ENCODE measurements at places on chromosomes 12 and 14. TPM values are rescaled to one million over a fixed set of nuclear protein-coding genes. Genes with fewer than 3 reads are reported as not detected.

GRCh38 chr12:67256649-67257048 lies 12.5 kb upstream of the CAND1 start:
- H3K27me3 ChIP-seq = no peaks in the 10 kb centered on the region
- H3K27ac ChIP-seq = no peak overlapping the region
- H3K4me1 ChIP-seq = no peaks in the 10 kb centered on the region

- DNase-seq = no peak
- no peak overlapping the region for H3K27ac ChIP-seq
- H3K4me1 ChIP-seq = no peaks in the 10 kb centered on the region
- no peak overlapping the region for H3K4me3 ChIP-seq
Measured at GRCh38 chr14:90440021-90440451, 43.2 kb downstream of the CALM1 start.

DNA sequence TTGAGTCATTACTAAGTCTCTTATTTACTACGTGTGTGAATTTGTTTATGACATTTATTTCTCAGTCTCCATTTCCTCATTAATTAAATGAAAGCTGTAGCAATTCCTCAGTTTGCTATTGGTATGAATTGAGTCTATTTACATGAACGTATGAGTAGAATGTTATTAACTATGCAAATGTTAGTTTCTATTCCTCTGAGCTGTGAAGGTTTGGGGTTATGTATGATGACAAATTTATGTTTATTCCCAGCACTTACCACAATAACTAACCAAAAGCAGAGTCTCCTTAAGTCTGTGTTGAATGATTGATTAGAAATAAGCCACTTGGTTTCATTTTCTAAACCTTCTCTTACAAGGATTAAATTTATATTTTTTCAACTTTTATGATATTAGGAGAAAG lies 1340.9 kb downstream of the FSCB start:
- DNase-seq = no peak
- no peak overlapping the region for H3K4me3 ChIP-seq
- H3K4me1 ChIP-seq = no peaks in the 10 kb centered on the region
- H3K27me3 ChIP-seq = no peaks in the 10 kb centered on the region

DNA sequence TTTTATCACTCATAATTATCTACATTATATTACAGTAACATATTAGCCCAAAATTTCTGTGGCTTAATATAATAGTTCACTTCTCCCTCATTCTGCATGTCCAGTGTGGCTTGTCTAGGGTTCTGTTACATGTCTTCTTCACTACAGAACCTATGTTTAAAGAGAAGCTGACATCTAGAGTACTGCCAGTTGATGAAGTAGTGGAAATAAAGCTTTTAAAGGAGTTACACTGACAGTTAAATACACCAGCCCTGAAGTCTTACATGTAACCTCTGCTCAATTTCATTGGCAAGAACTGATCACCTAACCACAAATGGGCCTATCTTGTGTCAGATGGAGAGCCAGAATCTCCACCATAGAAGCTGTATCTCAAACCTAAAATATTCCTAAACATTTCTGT lies 32.9 kb downstream of the RPS6KA5 start:
- no peak for DNase-seq
- no peaks in the 10 kb centered on the region for H3K36me3 ChIP-seq
- peaks cover 52% of the 10 kb centered on the region for H3K4me1 ChIP-seq
- H3K27ac ChIP-seq = no peak overlapping the region
- H3K27me3 ChIP-seq = no peaks in the 10 kb centered on the region

- no peaks in the 10 kb centered on the region for H3K4me1 ChIP-seq
- no peaks in the 10 kb centered on the region for H3K36me3 ChIP-seq
- H3K27me3 ChIP-seq = no peaks in the 10 kb centered on the region
- H3K4me3 ChIP-seq = no peak overlapping the region
- no peak for DNase-seq
Measured at GRCh38 chr14:102491786-102492530, 17.6 kb downstream of the ANKRD9 start.

GRCh38 chr12:112198120-112198733 lies 72.9 kb downstream of the TRAFD1 start:
- no peaks in the 10 kb centered on the region for H3K4me1 ChIP-seq
- no peaks in the 10 kb centered on the region for H3K27me3 ChIP-seq
- H3K4me3 ChIP-seq = no peak overlapping the region
- DNase-seq = peak; percentile 80

DNA sequence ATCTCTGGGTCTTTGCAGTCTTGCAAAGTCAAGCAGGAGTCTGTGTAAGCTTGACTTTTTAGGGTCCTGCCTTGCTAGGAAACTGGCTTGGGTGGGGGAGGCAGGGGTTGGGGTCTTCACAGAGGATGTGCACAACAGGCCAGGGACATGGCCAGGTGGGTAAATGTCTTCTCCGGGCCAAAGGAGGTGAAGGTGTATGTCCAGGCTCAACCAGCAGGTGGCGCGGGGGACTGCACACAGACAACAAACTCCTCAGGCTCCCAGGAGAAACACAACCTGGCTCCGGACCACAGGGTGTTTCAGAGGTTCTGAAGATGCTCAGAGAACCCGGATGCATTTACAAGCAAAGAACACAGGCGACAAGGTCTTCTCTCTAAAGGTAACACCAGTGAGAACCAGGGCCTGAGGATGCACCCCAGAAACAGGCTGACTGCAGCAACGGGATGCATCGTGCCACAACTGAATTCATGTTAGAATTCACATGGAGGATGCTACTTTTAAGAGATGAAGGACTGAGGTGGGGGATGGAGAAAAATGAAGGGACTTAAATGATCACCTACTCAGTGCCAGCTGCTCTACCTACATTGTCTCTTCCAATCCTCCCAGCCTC lies 56.0 kb downstream of the PLEKHG3 start:
- no peak overlapping the region for H3K27ac ChIP-seq
- H3K4me1 ChIP-seq = peaks cover 6% of the 10 kb centered on the region
- H3K27me3 ChIP-seq = no peaks in the 10 kb centered on the region
- H3K36me3 ChIP-seq = no peaks in the 10 kb centered on the region

- peaks cover 10% of the 10 kb centered on the region for H3K4me1 ChIP-seq
- H3K27me3 ChIP-seq = peaks cover 4% of the 10 kb centered on the region
- no peak overlapping the region for H3K27ac ChIP-seq
- H3K36me3 ChIP-seq = peaks cover 3% of the 10 kb centered on the region
Measured at GRCh38 chr12:52082988-52083637, 3.6 kb downstream of the SMIM41 start.

DNA sequence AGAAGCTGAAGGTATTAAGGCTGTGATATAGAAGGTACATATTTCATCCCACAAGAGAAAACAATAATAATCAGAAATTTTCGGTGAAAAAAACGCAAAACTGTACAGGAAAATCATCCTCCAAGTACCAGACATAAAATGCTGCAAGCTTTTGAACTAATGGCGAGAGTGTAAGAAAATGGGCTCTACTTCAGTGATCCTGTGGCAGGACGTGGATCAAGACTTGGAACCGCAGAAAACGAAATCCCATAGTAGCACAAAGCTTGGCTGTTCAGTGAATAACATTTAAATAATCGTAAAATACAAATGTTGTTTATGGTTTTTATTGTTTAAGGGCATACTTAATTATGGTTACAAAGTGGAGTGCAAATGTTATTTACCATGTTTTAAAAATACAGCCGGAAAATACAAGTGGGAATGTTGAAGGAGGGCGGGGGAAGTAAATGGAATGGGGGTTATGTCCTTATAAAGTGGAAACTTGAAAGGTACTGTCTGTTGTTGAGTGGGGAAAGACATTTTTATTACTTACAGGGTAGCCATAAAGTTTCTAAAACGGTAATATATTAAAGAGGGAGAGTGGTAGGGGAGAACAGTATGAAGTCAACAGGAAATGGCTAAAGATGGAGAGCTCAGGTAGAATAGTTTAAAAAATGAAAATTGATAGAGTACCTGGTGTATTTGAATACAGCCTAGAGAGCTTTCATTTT lies 1.1 kb downstream of the SMIM10L1 start:
- peak overlapping the region; percentile 97 for H3K4me3 ChIP-seq
- peaks cover 17% of the 10 kb centered on the region for H3K36me3 ChIP-seq
- H3K27ac ChIP-seq = peak overlapping the region; percentile 99
- peaks cover 38% of the 10 kb centered on the region for H3K4me1 ChIP-seq
- no peaks in the 10 kb centered on the region for H3K27me3 ChIP-seq

- no peaks in the 10 kb centered on the region for H3K36me3 ChIP-seq
- no peak for DNase-seq
- no peaks in the 10 kb centered on the region for H3K27me3 ChIP-seq
- no peak overlapping the region for H3K4me3 ChIP-seq
Measured at GRCh38 chr12:601976-602699, 61.1 kb downstream of the NINJ2 start.

DNA sequence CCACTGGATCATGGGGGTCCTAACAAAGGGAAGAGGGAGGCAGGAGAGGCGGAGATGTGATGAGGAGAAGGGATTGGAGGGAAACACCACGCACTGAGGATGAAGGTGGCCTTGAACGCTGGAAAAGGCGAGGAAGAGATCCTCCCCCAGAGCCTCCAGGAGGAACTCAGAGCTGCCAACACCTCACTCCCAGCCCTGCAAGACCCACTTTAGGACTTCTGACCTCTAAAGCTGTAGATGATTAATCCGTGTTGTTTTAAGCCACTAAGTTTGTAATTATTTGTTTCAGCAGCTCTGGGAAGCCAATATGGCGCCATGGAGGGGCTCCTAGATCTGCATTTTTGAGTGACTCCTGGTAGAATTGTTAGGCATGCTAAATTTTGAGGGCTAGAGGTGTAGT lies 74.6 kb upstream of the CEP83 start:
- no peaks in the 10 kb centered on the region for H3K4me1 ChIP-seq
- H3K27ac ChIP-seq = no peak overlapping the region
- no peaks in the 10 kb centered on the region for H3K36me3 ChIP-seq
- H3K4me3 ChIP-seq = no peak overlapping the region

GRCh38 chr12:111767362-111768158 lies 827 bp downstream of the ALDH2 start:
- no peaks in the 10 kb centered on the region for H3K36me3 ChIP-seq
- no peak overlapping the region for H3K27ac ChIP-seq
- H3K4me3 ChIP-seq = peak overlapping the region; percentile 71
- H3K4me1 ChIP-seq = peaks cover 16% of the 10 kb centered on the region
- peaks cover 37% of the 10 kb centered on the region for H3K27me3 ChIP-seq
- no peak for DNase-seq

DNA sequence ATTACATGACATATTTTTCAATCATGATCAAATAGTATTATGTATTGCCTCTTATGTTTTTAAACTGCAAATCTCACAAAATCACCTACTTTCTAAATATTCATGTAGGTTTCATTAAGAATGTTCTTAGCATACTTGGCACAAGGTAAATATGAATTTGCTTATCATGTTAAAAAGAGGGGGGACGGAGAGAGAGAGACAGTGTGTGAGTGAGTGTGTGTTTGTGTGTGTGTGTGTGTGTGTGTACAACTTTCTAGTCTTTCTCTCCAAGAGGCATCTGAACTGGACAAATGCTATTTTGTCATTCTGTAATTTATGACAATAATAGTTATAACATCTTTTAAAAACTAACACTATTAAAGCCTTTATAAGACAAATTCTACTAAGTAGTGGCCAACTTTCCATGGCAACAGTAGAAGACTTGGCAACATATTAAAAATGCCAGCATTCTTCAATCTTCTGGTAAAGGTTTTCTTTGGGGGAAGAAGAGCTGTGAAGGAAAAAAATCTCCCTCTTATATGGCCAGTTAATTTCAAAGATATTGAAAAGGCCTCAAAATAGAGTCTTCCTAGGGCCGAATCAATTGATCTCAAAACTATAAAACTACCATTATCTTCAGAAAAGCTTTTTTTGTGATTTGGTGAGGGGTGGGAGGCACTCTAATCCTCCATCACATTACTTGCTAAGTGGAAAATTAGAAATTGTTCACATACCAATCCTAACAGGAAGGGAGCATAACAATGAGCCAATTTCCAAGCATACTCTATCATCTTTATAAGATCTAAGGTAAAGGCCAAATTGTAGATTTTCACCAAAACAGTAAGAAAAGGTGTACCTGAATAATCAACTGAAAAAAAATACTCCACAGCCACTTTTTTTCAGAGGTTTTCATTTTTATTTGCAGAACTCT lies 28.2 kb downstream of the CDK17 start:
- no peak for DNase-seq
- no peak overlapping the region for H3K27ac ChIP-seq
- peaks cover 10% of the 10 kb centered on the region for H3K36me3 ChIP-seq
- H3K4me3 ChIP-seq = no peak overlapping the region
- H3K4me1 ChIP-seq = peaks cover 75% of the 10 kb centered on the region
- H3K27me3 ChIP-seq = no peaks in the 10 kb centered on the region

- DNase-seq = no peak
- H3K36me3 ChIP-seq = peaks cover 21% of the 10 kb centered on the region
- no peaks in the 10 kb centered on the region for H3K27me3 ChIP-seq
- H3K4me3 ChIP-seq = no peak overlapping the region
- no peak overlapping the region for H3K27ac ChIP-seq
- peaks cover 12% of the 10 kb centered on the region for H3K4me1 ChIP-seq
Measured at GRCh38 chr12:71888521-71888920, 49.0 kb downstream of the TBC1D15 start.

DNA sequence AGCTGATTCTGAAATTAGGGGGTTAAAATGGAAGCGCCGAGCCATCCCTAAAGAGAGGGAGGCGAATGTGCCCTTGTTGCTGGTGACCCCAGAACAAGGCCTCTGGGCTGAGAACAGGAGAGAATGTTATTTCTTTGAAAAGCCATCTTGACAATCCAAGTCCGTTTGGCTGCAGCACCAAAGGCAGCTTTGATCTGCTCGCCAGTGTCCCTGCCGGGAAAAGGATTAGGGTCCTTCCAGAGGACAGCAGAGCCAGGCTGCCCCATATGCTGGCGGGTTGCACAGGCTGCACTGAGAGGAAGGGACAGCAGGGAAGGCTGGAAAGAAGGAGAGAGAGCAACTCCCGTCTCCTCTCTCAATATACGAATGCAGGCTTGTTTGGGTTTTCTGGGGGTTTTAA lies 141.7 kb downstream of the TMEM132C start:
- DNase-seq = no peak
- H3K27me3 ChIP-seq = peaks cover 3% of the 10 kb centered on the region
- H3K4me3 ChIP-seq = no peak overlapping the region
- no peak overlapping the region for H3K27ac ChIP-seq
- H3K36me3 ChIP-seq = no peaks in the 10 kb centered on the region

Gene GSC
- not detected for total RNA-seq

Gene KIF26A
- 0.07 TPM for total RNA-seq

Gene NPFF
- not detected for total RNA-seq

Gene DHH
- total RNA-seq = not detected

Gene SMCO2
- 0.19 TPM for total RNA-seq

All from activated naive CD4-positive, alpha-beta T cell treated with anti-CD3 and anti-CD28 coated beads for 36 hours (primary cell).